ENCODE measurements at places on chromosomes 7 and 10. TPM values are rescaled to one million over a fixed set of nuclear protein-coding genes. Genes with fewer than 3 reads are reported as not detected.

NUDT13 gene
- 1.5 TPM for total RNA-seq

PALD1 gene
- total RNA-seq: 0.43 TPM

OLAH gene
- total RNA-seq: not detected

SPDYE11 gene
- total RNA-seq: not detected

GPR15LG gene
- total RNA-seq: not detected

UFSP1 gene
- 2.7 TPM for total RNA-seq

PLA2G12B gene
- total RNA-seq: not detected

LRRC18 gene
- not detected for total RNA-seq

BLNK gene
- 0.09 TPM for total RNA-seq

PRDX3 gene
- 126 TPM for total RNA-seq

Data from bronchial smooth muscle cell (primary cell).